ENCODE measurements at places on chromosomes 5 and 9.
A peak's percentile ranks its signal among the peaks of the same experiment; 100 is the strongest.

- no peak for DNase-seq
Observed at GRCh38 chr5:17216176-17216973, 1.1 kb upstream of the BASP1 start.

- no peak for DNase-seq
Observed at GRCh38 chr9:72551306-72551705, 29.9 kb downstream of the TMC1 start.

DNA sequence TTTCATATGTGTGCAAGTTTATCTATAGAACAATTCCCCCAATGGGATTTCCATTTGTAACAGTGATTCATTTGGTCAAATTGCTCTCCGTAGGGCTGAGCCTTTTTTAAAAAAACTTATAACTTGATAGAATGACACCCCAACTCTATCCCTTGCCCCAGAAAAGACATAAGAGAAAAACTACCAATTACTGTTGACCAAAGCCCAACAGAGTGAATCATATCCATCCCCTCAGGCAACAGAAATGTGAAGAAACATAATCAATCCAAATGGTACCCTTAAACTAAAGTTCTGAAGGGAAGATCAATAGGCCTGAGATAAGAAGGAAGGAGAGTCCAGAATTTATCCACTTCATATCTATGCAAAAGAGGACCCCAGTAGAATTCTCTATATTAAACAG, 17.8 kb downstream of the TICAM2 start:
- no peak for DNase-seq

DNA sequence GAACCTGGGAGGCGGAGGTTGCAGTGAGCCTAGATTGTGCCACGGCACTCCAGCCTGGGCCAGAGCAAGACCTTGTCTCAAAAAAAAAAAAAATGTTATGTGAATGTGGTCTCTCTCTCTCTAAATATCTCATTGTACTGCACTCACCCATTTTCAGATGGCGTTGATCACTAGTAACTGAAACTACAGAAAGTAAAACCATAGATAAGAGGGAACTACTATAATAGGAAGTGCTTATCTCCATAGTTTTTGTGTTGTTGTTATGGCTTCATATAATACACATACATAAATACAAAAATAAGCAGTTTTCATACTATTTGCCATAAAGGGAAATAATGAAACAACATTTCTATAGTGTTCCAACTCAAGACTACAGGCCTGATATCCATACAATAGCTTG, 9.1 kb downstream of the IL31RA start:
- no peak for DNase-seq

DNA sequence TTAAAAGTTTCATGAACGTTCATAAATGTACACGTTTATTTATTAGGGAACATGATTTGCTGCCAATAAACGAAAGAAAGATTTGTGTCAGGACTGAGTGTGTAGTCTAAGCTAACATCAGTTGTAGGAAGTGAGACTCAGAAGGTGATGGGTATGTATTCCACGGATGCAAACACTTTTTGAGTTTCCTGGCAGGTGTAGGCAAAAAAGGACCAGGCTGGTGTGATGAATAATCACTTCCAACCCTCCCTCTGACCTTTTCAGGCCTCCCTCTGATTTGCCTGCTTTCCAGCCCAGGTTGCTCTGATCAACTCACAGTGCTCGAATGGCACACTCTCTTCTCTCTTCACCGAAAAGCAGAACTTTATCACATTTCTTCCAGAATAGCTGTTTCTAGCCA, 51.8 kb downstream of the BASP1 start:
- no peak for DNase-seq

DNA sequence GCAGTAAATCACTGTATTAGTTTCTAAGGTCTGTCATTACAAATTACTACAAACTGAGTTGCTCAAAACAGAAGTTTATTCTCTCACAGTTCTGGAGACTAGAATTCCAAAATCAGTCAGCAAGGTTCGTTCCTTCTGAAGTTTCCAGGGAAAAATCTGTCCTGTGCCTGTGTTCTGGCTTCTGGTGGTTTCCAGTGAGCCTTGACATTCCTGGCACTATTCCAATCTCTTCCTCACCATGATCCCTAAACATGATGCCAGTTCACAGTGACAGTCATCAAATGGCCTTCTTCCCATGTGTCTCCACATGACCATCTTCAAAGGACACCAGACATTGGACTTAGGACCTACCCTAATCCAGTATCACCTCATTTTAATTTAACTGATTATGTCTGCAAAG, 351.4 kb downstream of the PLK2 start:
- no peak for DNase-seq

GRCh38 chr5:90915393-90915792, 356.8 kb downstream of the ADGRV1 start:
- no peak for DNase-seq

- no peak for DNase-seq
Observed at GRCh38 chr5:54178207-54178606, 132.2 kb downstream of the ARL15 start.

DNA sequence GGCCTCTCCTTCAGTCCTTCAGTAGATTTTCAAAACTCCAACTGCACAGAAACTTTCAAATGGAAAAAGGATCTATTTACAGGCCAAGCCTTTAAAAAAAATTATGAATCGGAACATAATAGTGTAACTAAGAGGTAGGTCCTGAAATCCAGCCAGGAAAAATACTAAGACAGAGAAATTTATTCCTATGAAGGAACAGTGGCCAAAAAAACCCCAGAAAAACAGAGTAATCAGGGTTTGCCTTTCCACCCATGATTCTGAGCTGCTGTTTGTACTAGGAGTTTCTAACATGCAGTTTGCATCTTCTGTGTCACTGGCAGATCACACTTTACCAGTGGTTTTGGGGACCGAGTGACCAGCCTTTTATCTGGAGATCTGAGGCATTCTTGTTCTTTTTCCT, 93.1 kb upstream of the TMED7 start:
- DNase-seq, result no peak

DNA sequence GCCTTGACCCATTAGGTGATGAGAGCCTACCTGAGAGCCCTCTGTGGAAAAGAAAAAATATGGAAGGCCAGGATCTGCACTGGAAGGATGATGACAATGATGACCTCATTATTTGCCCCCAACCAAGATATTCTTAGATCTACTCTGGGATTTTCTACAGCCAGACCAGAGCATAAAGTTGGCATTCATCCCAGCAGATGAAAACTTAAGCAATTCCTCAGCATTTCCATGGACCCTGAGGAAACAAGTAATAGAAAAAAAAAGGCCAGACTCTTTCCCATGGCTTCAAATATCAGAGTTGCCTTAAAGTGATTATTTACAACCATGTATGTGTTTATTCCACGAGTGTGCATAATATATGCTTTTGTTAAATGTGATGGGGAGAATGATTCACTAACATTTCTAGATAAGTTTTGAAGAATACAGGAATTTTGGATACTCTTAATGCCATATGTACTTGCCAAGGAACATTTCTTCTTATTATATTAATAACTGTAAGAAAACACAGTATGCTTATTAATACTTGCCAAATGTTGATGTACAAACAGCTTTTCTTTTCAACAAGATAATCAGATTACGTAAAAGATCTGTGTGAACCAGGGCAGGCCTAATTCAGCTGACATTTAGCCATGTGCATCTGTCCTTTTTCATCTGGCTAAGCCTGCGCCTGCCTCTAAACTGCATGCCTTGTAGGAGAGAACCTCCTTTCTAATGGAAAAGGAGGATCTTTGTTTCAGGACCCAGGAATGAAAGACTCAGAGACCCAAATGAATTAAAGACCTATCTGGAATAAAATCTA, 94.8 kb downstream of the ARRDC3 start:
- DNase-seq, result no peak

DNA sequence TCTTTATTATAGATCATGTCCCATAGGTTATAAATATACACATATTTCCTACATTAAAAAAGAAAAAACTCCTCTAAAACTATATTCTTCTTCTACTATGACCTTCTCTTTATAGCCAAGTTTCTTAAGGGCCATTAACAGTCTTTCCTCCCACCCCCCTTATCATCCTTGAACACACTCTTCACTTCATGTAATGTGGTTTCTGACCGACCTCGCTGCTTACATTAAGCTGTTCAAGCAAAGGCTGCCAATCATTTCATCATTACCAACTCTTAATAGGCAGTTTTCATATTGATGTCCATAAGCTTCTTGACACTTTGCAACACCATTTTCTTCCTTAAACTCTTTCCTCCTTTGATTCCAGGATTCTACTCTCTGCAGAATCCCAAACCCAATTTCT, 283.0 kb upstream of the PCSK5 start:
- no peak for DNase-seq

GRCh38 chr5:71859515-71859914, 140.4 kb downstream of the CARTPT start:
- no peak for DNase-seq

DNA sequence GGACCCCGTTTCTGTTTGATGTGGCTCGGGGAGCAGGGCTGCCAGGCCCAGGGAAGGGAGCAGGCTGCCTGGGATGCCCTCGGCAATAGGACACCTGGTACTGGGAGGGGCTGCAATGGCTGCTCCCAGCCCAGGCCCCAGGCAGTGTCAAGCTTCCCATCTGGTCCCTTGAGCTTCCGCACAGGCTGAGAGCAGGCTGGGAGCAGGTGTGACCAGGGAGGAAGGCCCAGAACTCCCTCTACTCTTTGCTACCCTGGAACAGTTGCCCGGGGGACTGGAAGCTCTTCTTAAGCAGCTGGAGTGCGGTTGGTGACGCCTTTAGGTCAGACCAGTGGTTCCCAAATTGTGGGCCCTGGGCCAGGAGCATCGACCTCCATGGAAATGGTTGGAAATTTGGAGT, 186.9 kb downstream of the GADD45G start:
- DNase-seq, result no peak

GRCh38 chr5:75611311-75612225, at the start of gene ANKDD1B:
TSS of gene ANKDD1B (plus strand) at chr5:75611453. CDS start at chr5:75611635, 182 bp downstream.
- DNase-seq, result no peak

DNA sequence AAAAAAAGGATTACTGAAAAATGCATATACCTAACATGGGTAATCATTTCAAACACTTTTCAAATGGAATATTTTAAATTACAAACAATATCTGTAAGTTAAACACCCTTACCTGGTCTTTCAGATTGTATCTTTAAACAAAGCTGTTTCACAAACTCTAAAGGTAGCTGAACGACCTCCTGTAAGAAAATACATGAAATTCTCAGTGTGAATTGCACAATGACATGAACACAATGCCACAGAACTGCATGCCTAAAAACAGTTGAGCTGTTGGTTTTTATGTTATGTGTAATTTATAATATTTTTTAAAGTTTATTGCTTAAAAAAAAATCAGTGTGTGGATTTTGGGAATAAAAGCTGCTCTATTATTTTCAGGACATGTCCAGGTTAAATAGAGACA, 17.5 kb downstream of the IPPK start:
- no peak for DNase-seq

- no peak for DNase-seq
Observed at GRCh38 chr5:143791848-143792731, 19.9 kb upstream of the HMHB1 start.

- no peak for DNase-seq
Observed at GRCh38 chr5:40683305-40683704, 3.6 kb downstream of the PTGER4 start.

GRCh38 chr5:59143926-59144333, 561.1 kb downstream of the RAB3C start:
- DNase-seq, result no peak

GRCh38 chr9:83569326-83569725, 31.1 kb upstream of the FRMD3 start:
- no peak for DNase-seq

GRCh38 chr5:67795781-67796477, 419.6 kb upstream of the PIK3R1 start:
- no peak for DNase-seq

- DNase-seq, result no peak
Observed at GRCh38 chr9:129410226-129410625, 210.7 kb downstream of the C9orf50 start.

DNA sequence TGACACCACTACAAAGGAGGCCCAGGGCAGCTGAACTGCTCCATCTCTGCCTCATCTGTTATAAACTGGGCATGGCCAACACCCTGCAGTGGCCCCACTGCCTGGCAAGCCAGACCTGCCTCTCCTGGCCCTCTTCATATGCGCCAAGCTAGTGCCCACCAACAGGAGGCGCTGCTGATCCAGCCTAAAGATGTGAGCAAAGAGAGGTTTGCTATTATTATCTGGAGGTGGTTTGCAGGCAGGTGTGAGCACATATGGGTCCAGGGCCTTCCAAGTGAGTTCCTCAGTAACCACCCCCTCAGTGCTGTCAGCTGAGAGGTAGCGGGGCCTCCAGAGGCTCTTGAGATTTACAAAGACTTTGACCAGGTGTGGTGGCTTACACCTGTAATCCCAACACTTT, 232.2 kb downstream of the SYK start:
- no peak for DNase-seq

DNA sequence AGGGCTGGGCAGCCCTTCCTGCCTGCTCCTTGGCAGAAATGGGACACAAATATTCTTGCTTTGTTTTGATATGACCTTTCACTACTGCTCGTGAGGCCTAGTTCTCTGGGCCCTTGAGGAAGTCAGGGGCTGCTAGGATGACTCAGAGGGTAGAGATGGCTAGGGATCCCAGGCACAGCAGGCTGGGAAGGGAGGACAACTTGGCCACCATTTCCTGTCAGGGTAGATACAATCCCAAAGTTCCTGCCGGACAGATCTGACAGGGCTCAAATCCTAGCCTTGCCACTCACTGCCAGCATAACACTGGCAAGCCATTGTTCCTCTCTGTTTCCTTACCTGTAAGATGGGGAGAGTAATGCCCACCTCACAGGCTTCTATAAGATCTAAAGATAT, 31.7 kb upstream of the MEIKIN start:
- DNase-seq, result no peak

DNA sequence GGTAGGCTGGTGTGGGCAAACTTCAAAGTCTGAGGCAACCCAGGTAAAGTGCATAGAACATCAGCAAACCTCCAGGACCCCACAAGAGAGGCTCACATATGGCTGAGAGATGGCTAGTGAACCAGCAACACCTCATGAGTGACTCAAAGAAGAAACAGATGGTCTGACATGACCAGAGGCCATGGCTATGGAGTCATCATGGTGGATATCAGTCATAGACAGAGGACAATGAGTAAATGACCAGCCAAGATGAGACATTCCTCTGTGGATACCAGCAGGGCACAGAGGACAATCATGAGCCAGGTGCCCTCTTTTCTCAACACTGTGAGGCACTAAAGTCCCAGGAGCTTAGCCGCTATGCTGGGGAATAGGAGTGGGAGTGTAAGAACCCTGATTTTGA, 180.8 kb downstream of the RASEF start:
- DNase-seq, result no peak

GRCh38 chr9:91746357-91746756, 203.7 kb downstream of the ROR2 start:
- no peak for DNase-seq

GRCh38 chr9:4530375-4530774, 40.1 kb downstream of the SLC1A1 start:
- peak; percentile 48 for DNase-seq

GRCh38 chr5:52783226-52783959, 4.3 kb upstream of the ITGA1 start:
- DNase-seq, result no peak

- no peak for DNase-seq
Observed at GRCh38 chr9:134707031-134707680, 65.6 kb downstream of the COL5A1 start.

GRCh38 chr5:142141463-142141862, 32.9 kb downstream of the NDFIP1 start:
- no peak for DNase-seq

GRCh38 chr5:34005681-34006080, 2.2 kb downstream of the AMACR start:
- no peak for DNase-seq
